Activated B cell treated with CpG ODN at 0.5 μM for 24 hours (primary cell): ENCODE measurements at places on chromosomes 6 and 20. TPM values are rescaled to one million over a fixed set of nuclear protein-coding genes. Genes with fewer than 3 reads are reported as not detected.

DNA sequence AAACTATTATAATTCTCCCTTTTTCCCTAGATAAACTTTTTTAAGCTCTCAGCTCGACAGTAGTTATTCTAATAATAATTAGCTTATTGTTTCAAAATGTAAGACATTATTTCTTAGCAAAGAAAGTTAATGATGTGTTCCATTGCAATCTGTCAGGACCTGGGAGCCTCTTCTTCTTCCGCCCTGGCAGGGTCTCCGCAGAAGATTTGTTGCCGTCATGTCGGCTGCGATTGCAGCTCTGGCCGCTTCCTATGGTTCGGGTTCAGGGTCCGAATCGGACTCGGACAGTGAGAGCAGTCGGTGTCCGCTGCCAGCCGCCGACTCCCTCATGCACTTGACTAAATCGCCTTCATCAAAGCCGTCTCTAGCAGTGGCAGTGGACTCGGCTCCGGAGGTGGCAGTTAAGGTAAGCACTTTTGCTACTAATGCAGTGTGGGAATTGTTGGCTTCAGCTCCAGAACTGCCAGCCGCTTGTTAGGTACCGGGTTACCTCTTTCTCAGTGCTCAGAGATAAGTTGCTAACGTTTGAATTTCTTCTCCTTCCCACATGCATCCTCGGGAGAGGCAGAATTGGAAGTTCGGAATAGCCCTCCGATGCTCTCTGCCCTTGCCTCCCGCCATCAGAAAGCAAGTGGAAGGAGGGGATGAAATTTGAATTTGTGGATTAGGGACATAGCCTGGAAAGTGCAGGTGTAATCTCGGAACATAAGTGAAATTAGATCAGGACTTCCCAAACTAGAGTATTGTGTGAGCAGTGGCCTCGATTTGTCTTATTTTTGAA lies at the start of gene CDC40:
Gene CDC40 (plus strand): TSS at position 200 of the 781 bp plus-strand sequence. CDS start 18 bp downstream, at position 218.
- no peak within 1 kb of the TSS for H3K27ac ChIP-seq
- peak; percentile 48 for DNase-seq
- H3K4me1 ChIP-seq, result peaks cover 12% of the 10 kb centered on the region
- no peak within 1 kb of the TSS for H3K4me3 ChIP-seq
- peaks cover 6% of the 10 kb centered on the region for H3K36me3 ChIP-seq
- H3K27me3 ChIP-seq, result no peaks in the 10 kb centered on the region

- H3K27me3 ChIP-seq, result no peaks in the 10 kb centered on the region
- peaks cover 58% of the 10 kb centered on the region for H3K36me3 ChIP-seq
- H3K27ac ChIP-seq, result no peak overlapping the region
- DNase-seq, result no peak
- no peaks in the 10 kb centered on the region for H3K4me1 ChIP-seq
These were observed 126.5 kb downstream of the REV3L start for GRCh38 chr6:111356551-111356950.

GRCh38 chr6:313917-314316 lies 21.6 kb downstream of the DUSP22 start:
- H3K27ac ChIP-seq, result peak overlapping the region; percentile 69
- H3K4me1 ChIP-seq, result peaks cover 98% of the 10 kb centered on the region
- DNase-seq, result no peak
- H3K4me3 ChIP-seq, result no peak overlapping the region
- peaks cover 51% of the 10 kb centered on the region for H3K36me3 ChIP-seq

DNA sequence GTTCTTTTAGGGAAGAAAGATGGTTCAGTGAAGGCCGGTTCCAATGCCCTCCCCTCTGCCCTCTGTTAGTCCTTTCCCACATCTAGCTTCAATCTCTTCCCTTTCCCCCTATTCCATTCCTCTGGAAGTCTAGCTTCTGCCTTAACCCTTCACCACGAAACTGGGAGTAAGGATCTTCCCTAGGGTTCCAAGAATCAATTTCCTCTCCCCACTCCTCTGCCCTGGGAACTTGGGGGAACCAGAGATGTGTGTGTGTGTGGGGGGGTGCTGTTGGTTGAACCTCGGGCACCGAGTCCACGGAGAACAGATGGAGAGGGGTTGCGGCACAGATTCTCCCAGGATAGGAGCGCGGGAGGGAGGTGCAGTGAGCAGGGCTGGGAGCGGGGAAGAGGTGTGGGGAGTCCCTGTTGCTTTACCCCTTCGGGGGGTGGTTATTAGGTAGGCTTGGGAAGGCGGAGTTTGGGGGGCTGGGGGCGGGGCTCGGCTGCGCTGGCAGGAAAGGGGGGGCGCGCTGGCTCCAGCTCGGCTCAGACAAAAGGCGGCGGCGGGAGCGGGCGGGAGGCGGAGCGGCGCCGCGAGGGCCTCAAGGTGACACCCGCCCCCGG lies at the start of gene TMEM151B:
Gene TMEM151B (plus strand): TSS at position 530 of the 605 bp plus-strand sequence. CDS start 293 bp downstream, outside the sequence.
- peaks cover 43% of the 10 kb centered on the region for H3K4me1 ChIP-seq
- H3K4me3 ChIP-seq, result peak within 1 kb of the TSS; percentile 74
- H3K27me3 ChIP-seq, result peaks cover 31% of the 10 kb centered on the region
- DNase-seq, result no peak
- no peaks in the 10 kb centered on the region for H3K36me3 ChIP-seq
- H3K27ac ChIP-seq, result no peak within 1 kb of the TSS

- H3K4me1 ChIP-seq, result peaks cover 5% of the 10 kb centered on the region
- H3K4me3 ChIP-seq, result no peak overlapping the region
- peaks cover 2% of the 10 kb centered on the region for H3K27me3 ChIP-seq
These were observed 502.9 kb upstream of the NOX3 start for GRCh38 chr6:155958550-155958949.

DNA sequence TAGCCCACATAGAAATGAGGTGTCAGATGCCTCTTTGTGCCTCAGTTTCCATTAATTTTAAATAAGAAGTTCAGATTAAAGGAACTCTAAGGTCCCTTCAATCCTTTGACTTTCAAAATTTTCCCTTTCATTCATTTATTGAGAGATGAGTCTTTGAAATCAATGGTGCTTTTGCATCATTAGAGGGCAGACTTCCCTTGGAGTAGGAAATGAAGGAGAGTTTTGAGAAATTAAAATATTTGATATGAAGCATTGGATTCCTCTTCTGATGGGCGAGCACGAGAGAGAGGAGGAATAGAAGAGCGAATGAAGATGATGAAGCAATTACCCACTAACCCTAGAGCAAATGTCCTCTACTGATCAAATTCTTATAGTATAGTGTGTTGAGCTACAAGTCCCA lies 105.7 kb downstream of the EDN1 start:
- H3K4me1 ChIP-seq, result no peaks in the 10 kb centered on the region
- H3K27ac ChIP-seq, result no peak overlapping the region
- no peak for DNase-seq
- peaks cover 6% of the 10 kb centered on the region for H3K27me3 ChIP-seq
- H3K4me3 ChIP-seq, result no peak overlapping the region

GRCh38 chr20:36153736-36154699 lies 522 bp upstream of the EPB41L1 start:
- H3K36me3 ChIP-seq, result no peaks in the 10 kb centered on the region
- peaks cover 12% of the 10 kb centered on the region for H3K4me1 ChIP-seq
- no peak overlapping the region for H3K27ac ChIP-seq
- H3K4me3 ChIP-seq, result no peak overlapping the region
- peaks cover 23% of the 10 kb centered on the region for H3K27me3 ChIP-seq
- no peak for DNase-seq

- H3K27ac ChIP-seq, result no peak overlapping the region
- DNase-seq, result no peak
- H3K27me3 ChIP-seq, result no peaks in the 10 kb centered on the region
- no peak overlapping the region for H3K4me3 ChIP-seq
- no peaks in the 10 kb centered on the region for H3K36me3 ChIP-seq
These were observed 94.8 kb upstream of the OPRM1 start for GRCh38 chr6:153944201-153944600.

GRCh38 chr20:58511364-58511763 lies 3.8 kb downstream of the APCDD1L start:
- H3K36me3 ChIP-seq, result peaks cover 7% of the 10 kb centered on the region
- no peak for DNase-seq
- H3K27me3 ChIP-seq, result peaks cover 34% of the 10 kb centered on the region
- H3K4me3 ChIP-seq, result no peak overlapping the region
- no peak overlapping the region for H3K27ac ChIP-seq
- H3K4me1 ChIP-seq, result no peaks in the 10 kb centered on the region

DNA sequence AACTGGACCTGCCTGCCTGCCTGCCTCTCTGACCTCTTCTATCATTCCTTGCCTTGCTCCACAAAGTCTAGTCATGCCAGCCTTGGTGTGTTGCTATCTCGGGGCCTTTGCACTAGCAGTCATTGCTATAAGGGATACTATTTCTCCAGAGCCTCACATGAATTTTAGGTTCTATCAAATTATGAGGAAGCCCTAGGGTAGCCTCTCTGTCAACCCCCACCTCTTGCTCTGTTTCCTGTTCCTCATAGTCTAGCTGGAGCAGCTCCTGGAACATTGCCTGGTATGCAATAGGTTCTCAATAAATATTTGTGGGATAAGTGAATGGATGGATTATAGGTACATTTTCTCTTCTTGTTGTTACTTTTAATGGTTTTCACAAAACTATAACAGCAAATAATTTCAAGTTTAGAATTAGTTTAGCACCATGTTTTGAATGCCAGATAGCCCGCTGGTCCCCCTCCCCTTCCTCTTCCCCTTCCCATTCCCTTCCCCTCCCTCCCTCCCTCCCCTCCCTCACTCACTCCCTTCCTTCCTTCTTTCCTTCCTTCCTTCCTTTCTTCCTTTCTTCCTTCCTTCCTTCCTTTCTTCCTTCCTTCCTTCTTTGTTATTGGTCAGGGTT lies 46.9 kb upstream of the DTNBP1 start:
- H3K27me3 ChIP-seq, result peaks cover 4% of the 10 kb centered on the region
- H3K4me1 ChIP-seq, result no peaks in the 10 kb centered on the region
- H3K4me3 ChIP-seq, result no peak overlapping the region
- no peaks in the 10 kb centered on the region for H3K36me3 ChIP-seq

GRCh38 chr20:46523696-46524328 lies 10.5 kb upstream of the ZNF334 start:
- no peak for DNase-seq
- H3K36me3 ChIP-seq, result no peaks in the 10 kb centered on the region
- H3K27me3 ChIP-seq, result peaks cover 18% of the 10 kb centered on the region

DNA sequence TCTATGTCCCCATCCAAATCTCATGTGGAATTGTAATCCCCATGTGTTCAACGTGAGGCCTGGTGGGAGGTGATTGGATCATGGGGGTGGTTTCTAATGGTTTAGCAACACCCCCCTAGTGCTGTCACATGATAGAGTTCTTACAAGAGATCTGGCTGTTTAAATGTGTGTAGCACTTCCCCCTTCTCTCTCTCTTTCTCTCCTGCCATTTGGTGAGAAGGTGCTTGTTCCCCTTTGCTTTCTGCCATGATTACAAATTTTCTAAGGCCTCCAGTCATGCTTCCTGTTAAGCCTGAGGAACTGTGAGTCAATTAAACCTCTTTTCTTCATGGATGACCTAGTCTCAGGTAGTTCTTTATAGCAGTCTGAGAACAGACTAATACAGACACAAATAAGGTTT lies 165.4 kb downstream of the OGFRL1 start:
- peaks cover 5% of the 10 kb centered on the region for H3K4me1 ChIP-seq
- DNase-seq, result no peak
- H3K27ac ChIP-seq, result no peak overlapping the region
- H3K4me3 ChIP-seq, result no peak overlapping the region
- H3K36me3 ChIP-seq, result no peaks in the 10 kb centered on the region

GRCh38 chr6:42131531-42131930 lies 10.9 kb downstream of the C6orf132 start:
- peaks cover 3% of the 10 kb centered on the region for H3K4me1 ChIP-seq
- no peak for DNase-seq
- H3K36me3 ChIP-seq, result no peaks in the 10 kb centered on the region

- peaks cover 3% of the 10 kb centered on the region for H3K27me3 ChIP-seq
- H3K27ac ChIP-seq, result no peak overlapping the region
- no peak for DNase-seq
- H3K36me3 ChIP-seq, result no peaks in the 10 kb centered on the region
- H3K4me3 ChIP-seq, result no peak overlapping the region
- H3K4me1 ChIP-seq, result no peaks in the 10 kb centered on the region
These were observed 112.8 kb upstream of the TSHZ2 start for GRCh38 chr20:52859156-52859876.

- peaks cover 76% of the 10 kb centered on the region for H3K4me1 ChIP-seq
- H3K27me3 ChIP-seq, result no peaks in the 10 kb centered on the region
- peaks cover 49% of the 10 kb centered on the region for H3K36me3 ChIP-seq
- peak overlapping the region; percentile 4 for H3K4me3 ChIP-seq
- DNase-seq, result no peak
These were observed 2.6 kb downstream of the SYS1 start for GRCh38 chr20:45365444-45365970.

GRCh38 chr6:92763680-92764079 lies 655.7 kb downstream of the EPHA7 start:
- H3K36me3 ChIP-seq, result no peaks in the 10 kb centered on the region
- DNase-seq, result no peak
- H3K27ac ChIP-seq, result no peak overlapping the region
- no peak overlapping the region for H3K4me3 ChIP-seq

GRCh38 chr6:75759207-75759606 lies 10.2 kb downstream of the MYO6 start:
- H3K27me3 ChIP-seq, result peaks cover 51% of the 10 kb centered on the region
- H3K36me3 ChIP-seq, result no peaks in the 10 kb centered on the region
- H3K27ac ChIP-seq, result no peak overlapping the region
- no peak for DNase-seq
- H3K4me3 ChIP-seq, result no peak overlapping the region

GRCh38 chr6:11123978-11124377 lies 12.5 kb upstream of the ERVFRD-1 start:
- H3K4me3 ChIP-seq, result no peak overlapping the region
- no peak overlapping the region for H3K27ac ChIP-seq
- H3K4me1 ChIP-seq, result peaks cover 2% of the 10 kb centered on the region
- no peaks in the 10 kb centered on the region for H3K27me3 ChIP-seq
- H3K36me3 ChIP-seq, result peaks cover 10% of the 10 kb centered on the region
- no peak for DNase-seq

DNA sequence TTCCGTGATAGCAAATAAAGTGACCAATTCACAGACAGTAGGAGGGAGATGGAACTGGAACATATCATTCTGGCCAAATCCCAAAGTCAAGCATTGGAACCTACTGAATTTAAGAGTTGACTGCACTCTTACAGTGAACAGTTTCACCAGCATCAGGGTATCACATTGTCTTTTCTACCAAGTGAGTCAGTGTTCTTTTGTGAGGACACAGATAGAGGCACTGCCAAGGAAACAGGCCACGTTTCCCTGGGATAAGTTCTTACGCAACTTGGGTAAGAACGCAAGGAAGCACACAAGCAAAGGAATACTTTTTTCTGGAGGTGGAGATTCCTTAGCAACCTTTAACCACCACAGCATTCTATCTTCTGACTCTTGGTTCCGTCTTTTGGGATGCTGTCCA lies 28.6 kb upstream of the ENPP5 start:
- DNase-seq, result no peak
- no peaks in the 10 kb centered on the region for H3K36me3 ChIP-seq
- H3K27ac ChIP-seq, result no peak overlapping the region

- H3K27me3 ChIP-seq, result no peaks in the 10 kb centered on the region
- no peaks in the 10 kb centered on the region for H3K36me3 ChIP-seq
- DNase-seq, result no peak
- H3K4me3 ChIP-seq, result no peak overlapping the region
- H3K27ac ChIP-seq, result no peak overlapping the region
These were observed 782.9 kb downstream of the PTPRT start for GRCh38 chr20:42406826-42407225.

- H3K4me1 ChIP-seq, result peaks cover 82% of the 10 kb centered on the region
- DNase-seq, result no peak
- peak overlapping the region; percentile 77 for H3K27ac ChIP-seq
- H3K36me3 ChIP-seq, result peaks cover 19% of the 10 kb centered on the region
- no peaks in the 10 kb centered on the region for H3K27me3 ChIP-seq
- peak overlapping the region; percentile 89 for H3K4me3 ChIP-seq
These were observed 486 bp downstream of the FKBP1A start for GRCh38 chr20:1392443-1392692.

Gene NTSR1
- not detected in 2 replicates for total RNA-seq

Gene SOX18
- not detected in 2 replicates for total RNA-seq

Gene TSPO2
- total RNA-seq, result not detected in 2 replicates

Gene RBCK1
- 92.7 and 100 TPM in 2 replicates for total RNA-seq

Gene WFDC12
- total RNA-seq, result not detected in 2 replicates

Gene LY86
- total RNA-seq, result 57.6 and 58.1 TPM in 2 replicates

Gene KCNS1
- total RNA-seq, result not detected in 2 replicates
